Activated naive CD8-positive, alpha-beta T cell treated with anti-CD3 and anti-CD28 coated beads, Interleukin-2, amount 50 U/mL, for 24 hours (primary cell): ENCODE measurements at places on chromosomes 13 and 19.

GRCh38 chr13:103238441-103238840 is 172.2 kb upstream of the SLC10A2 start:
- DNase-seq = no peak

DNA sequence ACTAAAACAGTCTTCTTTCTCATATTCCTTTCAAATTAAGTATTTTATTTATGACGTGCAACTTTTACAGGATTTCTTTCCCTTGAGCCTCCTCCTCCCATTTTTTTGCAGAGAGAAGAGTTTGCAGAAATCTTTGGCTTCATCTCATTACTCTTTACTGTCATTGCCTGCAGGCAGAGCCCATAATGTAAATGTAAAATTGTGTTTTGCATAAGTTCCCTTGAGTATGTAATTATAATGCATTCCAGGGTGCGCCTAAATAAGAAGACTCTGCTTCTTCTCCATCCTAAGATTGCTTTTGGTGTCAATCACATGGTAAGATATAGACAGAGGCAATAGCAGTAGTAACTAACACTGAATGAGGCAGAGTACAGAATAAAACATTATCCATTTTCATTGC is 23.0 kb downstream of the MIR17HG start:
- DNase-seq = no peak

DNA sequence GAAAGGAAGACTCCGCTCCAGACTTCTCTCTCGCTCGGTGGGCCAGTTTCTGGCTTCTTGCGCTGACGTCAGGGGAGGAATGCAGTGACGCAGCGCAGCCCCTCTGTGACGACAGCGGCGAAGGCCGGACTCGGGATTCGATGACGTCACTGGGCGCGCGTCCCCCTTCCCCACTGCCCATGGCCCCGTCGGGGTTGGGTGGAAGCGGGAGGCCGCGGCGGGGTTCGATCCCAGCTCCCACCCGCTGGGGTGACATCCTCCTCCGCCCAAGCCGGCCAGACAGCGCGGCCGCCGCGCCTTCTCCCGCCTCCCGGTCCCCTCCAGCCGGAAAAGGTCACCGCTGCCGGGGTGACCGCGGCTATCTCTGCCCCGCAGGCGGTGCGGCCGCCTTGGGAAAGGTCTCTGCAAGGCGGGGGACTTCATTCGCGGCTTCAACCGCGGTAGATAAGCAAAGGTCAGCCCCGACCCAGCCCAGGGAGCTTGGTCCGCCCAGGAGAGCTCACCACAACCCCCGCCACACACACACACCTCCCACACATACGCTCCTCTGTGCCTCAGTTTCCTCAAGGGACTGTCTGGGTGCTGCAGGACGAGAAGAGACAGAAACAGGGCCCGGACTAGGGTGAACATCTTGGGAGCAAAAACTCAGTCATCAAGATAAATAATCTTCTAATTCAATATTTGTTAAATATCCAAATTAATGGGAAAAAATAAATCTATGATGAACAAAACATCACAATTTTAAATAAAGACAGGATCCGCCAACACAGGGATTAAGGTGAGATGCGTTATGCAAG is 844 bp upstream of the RFX1 start:
- peak; percentile 86 for DNase-seq

- no peak for DNase-seq
Measured at GRCh38 chr19:6800991-6801484, 28.5 kb downstream of the VAV1 start.

DNA sequence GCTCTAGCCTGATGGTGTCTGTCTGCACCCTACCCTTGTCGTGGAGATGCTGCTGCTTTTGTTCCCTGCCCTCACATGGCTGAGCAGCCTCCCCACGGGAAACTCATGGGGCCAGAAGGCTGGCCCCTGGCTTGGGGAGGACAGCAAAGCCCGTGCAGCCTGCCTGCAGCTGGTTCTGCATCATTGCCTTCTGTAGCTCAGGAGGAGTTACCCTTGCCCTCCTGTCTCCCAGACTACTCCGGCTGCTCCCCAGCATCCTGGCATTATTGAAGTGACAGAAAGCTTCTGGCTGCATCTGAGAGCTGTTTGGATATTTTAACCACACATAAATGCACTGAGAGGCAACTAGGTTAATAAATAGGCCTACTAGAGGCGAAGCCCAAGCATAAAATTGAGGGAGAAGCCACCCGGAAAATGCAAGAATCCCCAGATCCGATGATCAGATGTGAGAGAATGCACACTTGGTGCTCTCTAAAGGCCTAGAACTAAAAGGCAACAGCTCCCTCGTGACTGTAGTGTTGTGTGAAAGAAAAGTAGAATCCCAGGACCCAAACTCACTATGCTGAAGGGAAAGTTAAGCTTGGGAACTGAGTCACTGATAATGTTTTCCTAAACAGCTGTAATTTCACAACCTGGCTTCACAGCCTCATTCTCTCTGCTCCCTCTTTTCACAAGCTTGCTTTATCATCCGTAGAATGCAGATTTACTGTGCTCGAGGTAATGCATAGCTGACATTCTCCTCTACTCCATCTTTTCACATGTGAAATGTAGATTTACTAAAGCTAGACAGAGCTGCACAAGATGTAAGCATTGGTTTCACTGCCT is 110.8 kb downstream of the TNFRSF19 start:
- DNase-seq = no peak

GRCh38 chr19:11201791-11202190 is 4.4 kb upstream of the KANK2 start:
- no peak for DNase-seq

GRCh38 chr13:93996481-93996880 is 483.0 kb downstream of the DCT start:
- no peak for DNase-seq
